ENCODE measurements at places on chromosomes 7 and 10.

GRCh38 chr7:2080060-2080387 is 152.7 kb downstream of the MAD1L1 start:
- no peak for DNase-seq

- DNase-seq: peak; percentile 22
Observed at GRCh38 chr10:49361735-49362568, 33.9 kb downstream of the DRGX start.

- DNase-seq: no peak
Observed at GRCh38 chr10:17910125-17910789, 41.5 kb upstream of the SLC39A12 start.

DNA sequence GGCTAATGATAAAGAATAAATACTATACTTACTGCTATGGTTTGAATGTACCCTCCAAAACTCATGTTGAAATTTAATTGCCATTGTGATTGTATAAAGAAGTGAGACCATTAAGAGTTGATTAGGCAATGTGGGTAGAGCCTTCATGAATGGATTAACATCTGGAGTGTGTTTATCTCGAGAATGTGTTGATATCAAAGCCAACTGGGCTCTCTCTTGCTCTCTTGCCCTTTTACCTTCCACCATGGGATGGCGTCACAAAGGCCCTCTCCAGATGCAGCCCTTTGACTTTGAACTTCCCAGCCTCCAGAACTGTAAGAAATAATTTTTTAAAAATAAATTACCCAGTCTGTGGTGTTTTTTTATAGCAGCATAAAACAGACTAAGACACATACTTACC is 50.1 kb upstream of the GHITM start:
- no peak for DNase-seq

- no peak for DNase-seq
Observed at GRCh38 chr10:122640921-122641320, 58.7 kb downstream of the C10orf120 start.

DNA sequence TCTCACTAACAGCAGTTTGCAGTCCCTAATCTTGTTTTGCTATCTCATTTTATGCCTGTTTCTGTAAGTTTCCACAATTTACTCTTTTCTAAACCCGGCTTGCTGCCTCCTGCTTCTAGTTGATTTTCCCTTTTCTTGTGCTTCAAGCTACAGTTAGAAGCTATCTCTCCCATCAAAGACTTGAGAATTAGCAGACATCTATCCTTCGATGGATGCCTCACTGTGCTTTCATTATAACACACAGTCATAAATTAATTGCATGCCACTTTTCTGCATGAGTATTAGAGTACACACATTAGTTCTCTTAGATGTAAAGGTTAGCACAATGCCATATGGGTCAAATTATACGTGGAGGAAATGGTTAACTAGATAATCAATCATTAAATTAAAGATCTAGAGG is 48.7 kb downstream of the SEMA3A start:
- DNase-seq: no peak

GRCh38 chr7:36161996-36162395 is 8.9 kb downstream of the EEPD1 start:
- no peak for DNase-seq

DNA sequence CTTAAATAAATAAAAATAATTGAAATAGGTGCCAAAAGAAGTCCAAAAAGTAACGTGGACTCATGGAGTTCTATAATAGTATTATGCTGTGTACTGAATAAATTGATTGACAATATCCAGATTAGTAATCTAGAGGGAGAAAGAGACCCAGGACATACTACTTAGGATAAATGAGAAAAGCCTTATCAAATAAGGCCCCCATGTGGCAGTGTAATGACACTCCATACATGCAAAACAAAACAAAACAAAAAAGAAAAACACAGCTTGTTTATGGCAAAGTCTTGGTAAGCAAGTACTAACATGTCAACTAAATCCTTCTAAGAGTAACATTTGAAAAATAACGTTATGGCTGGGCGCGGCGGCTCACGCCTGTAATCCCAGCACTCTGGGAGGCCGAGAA is 3.6 kb upstream of the RUNDC3B start:
- DNase-seq: no peak

GRCh38 chr7:67105377-67105776 is 108.7 kb downstream of the TYW1 start:
- no peak for DNase-seq

DNA sequence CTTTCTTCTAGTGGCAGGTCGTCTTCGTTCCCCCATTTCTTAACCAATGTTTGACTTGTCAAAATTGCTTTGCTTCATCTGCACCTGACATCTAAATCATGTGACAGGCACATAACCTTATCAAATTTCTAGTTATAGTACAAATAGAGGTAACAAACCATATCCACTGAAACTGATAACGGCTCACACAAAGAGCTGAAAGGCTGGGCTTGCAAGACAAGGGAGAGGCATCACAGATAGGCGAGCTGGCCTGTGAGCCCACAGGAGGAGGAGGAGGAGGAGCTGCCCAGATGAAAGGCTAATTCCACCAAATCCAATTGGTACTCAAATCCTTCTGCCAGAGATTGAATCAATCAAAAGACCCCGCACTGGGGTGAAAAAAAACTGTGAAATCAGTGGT is 80.2 kb upstream of the NEBL start:
- DNase-seq: no peak

GRCh38 chr7:145030754-145031153 is 194.9 kb upstream of the TPK1 start:
- no peak for DNase-seq

DNA sequence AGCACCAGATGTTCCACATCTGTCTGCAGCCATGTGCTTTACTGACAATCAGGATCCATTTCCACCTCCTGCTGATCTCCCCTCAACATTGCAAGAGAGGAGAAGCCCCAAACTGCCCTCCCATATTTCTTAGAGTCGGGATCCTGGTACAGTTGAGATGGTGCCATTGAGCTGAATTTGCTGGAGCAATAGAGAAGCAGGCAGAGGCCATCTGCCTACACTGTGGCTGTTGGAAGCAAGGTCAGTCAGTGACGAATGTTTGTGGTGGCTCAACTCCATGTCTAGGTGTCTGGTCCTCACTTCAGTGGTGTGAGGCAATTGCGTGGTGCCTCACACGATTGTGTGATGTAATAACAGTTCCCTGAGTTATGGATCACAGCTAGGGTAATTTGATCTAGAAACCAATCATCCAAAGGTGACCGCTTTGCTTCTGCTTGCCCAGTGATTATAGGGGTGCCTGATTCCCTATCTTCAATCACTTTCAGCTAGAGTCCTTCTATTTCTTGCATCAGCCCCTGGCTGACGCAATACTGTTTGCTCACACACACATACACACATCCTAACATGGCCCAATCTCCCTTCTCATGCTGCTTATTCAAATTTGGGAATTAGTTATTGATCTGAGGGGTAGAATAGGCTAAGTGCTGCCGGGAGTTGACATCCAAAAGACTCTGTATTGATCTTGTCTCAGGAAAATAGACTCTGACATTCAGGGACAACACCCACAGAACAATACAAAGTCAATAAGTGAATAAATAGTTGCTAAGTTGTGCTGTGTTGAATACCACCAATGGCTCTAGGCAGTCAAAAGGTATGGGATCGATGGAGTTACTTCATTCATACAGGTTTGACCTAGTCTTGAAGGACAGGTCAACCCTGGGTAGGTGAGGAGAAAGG is 46.1 kb upstream of the SLC35B4 start:
- DNase-seq: no peak

- no peak for DNase-seq
Observed at GRCh38 chr7:81776161-81776560, 6.3 kb upstream of the HGF start.

DNA sequence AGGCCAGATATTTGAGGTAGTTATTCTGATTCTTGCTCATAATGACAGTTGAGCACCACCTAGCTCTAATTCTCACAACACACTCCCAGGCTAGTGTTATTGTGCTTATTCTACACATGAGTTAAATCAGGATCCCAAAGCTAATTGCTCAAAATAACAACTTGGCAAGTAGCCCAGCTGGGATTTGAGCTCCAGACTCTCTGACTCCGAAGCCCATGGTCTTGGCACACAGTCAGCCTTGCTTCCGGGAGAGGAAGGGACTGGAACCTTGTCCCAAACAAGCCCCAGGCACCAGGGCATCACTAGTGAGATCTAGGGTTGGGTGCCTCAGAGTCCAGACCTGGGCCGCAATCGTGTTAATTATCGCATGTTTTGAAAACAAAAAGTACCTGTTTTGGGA is 101.4 kb downstream of the GPAM start:
- DNase-seq: no peak

DNA sequence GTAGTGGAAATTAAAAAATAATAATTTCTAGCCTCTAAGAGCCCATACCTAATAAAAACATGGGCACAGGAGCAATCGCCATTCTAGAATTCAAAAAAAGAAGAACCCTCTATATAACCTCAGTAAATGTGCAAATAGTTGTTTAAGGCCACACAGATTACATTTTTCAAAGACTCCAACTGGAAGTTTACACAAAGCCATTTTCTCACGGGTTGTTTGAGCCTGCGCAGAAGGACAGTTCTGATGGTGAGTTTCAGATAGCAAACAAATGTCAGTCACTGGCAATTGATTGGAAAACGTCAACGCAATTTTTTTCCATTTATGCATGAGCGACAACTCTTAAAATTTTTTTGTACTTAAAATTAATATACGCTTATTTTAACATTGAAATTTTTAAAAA is 23.0 kb upstream of the ELMO1 start:
- no peak for DNase-seq

- DNase-seq: no peak
Observed at GRCh38 chr7:80858141-80858903, 60.5 kb downstream of the SEMA3C start.

All from activated CD8-positive, alpha-beta memory T cell treated with anti-CD3 and anti-CD28 coated beads, Interleukin-2, amount 10 ng/mL, durations not matched to agents 7 days and 5 days (primary cell).